MM.1S (cell line): ENCODE measurements at places on chromosomes 2 and 18.

- peak; percentile 37 for DNase-seq
- H3K36me3 ChIP-seq, result no peaks in the 10 kb centered on the region; the same call in 1 of the 2 replicates
- peaks cover 8% of the 10 kb centered on the region; the same call in 1 of the 2 replicates for H3K4me1 ChIP-seq
- H3K4me3 ChIP-seq, result no peak overlapping the region
- no peaks in the 10 kb centered on the region for H3K27me3 ChIP-seq
These were observed 49.8 kb downstream of the CAB39 start for GRCh38 chr2:230762317-230762896.

- no peak for DNase-seq
- H3K4me3 ChIP-seq, result no peak overlapping the region
- H3K27ac ChIP-seq, result no peak overlapping the region
- H3K4me1 ChIP-seq, result peaks cover 10% of the 10 kb centered on the region; the same call in 1 of the 2 replicates
- H3K27me3 ChIP-seq, result no peaks in the 10 kb centered on the region
These were observed 3.0 kb downstream of the LCLAT1 start for GRCh38 chr2:30450025-30450424.

DNA sequence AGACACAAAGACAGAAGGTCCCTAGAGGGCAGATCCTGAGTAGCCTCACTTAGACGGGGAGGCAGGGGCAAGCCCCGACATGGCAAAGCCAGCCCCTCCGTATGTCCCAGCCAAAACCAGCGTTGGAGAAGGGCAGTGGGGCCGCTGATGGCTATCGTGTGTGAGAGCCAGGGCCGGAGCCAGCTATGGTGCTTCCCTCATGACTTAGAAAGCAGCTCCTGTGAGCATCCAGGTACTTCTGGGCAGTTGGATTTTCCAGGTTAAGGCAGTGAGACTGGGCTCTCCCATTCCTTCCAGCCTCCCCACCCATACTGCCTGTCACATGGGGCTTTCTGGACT is 31.2 kb upstream of the ROCK2 start:
- no peaks in the 10 kb centered on the region for H3K36me3 ChIP-seq
- H3K4me1 ChIP-seq, result peaks cover 34% of the 10 kb centered on the region
- DNase-seq, result no peak
- no peak overlapping the region for H3K4me3 ChIP-seq
- no peaks in the 10 kb centered on the region for H3K27me3 ChIP-seq
- no peak overlapping the region for H3K27ac ChIP-seq

DNA sequence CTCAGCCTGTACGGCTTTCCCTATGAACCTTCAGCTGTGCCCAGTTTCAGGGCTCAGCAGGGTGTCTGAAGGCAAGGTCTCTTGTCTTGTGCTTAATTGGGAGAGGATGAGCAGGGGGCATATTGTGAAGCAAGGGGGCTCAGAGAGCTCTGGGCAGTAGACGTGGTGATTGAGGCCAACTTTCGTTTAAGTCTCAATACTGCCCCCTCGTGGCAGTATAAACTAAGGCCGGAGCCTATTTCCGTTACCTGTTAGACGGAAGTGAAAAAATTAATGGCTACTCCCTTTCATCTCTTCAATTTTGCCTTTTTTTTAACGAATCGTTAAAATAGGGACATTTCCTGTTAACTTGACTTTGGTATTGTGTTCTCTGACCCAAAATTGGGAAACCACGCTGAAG is 193.4 kb downstream of the TDRD15 start:
- no peaks in the 10 kb centered on the region for H3K4me1 ChIP-seq
- H3K27ac ChIP-seq, result no peak overlapping the region
- H3K4me3 ChIP-seq, result no peak overlapping the region
- no peaks in the 10 kb centered on the region for H3K27me3 ChIP-seq
- H3K36me3 ChIP-seq, result no peaks in the 10 kb centered on the region

GRCh38 chr2:196293751-196294515 is 122.6 kb upstream of the STK17B start:
- no peak overlapping the region for H3K4me3 ChIP-seq
- no peak for DNase-seq
- H3K4me1 ChIP-seq, result peaks cover 34% of the 10 kb centered on the region

- no peak for DNase-seq
- no peak overlapping the region for H3K4me3 ChIP-seq
- no peaks in the 10 kb centered on the region for H3K36me3 ChIP-seq
- H3K4me1 ChIP-seq, result no peaks in the 10 kb centered on the region
These were observed 47.9 kb upstream of the RAB12 start for GRCh38 chr18:8561123-8561910.

GRCh38 chr2:7428454-7429204 is 511.4 kb downstream of the RNF144A start:
- no peaks in the 10 kb centered on the region for H3K27me3 ChIP-seq
- no peaks in the 10 kb centered on the region for H3K4me1 ChIP-seq
- H3K4me3 ChIP-seq, result no peak overlapping the region
- no peak for DNase-seq

- no peaks in the 10 kb centered on the region for H3K36me3 ChIP-seq
- no peak overlapping the region for H3K27ac ChIP-seq
- no peak overlapping the region for H3K4me3 ChIP-seq
- H3K4me1 ChIP-seq, result no peaks in the 10 kb centered on the region
- DNase-seq, result no peak
These were observed 230.0 kb downstream of the ACTR3 start for GRCh38 chr2:114119862-114120261.

GRCh38 chr2:206520450-206520849 is 77.1 kb downstream of the ADAM23 start:
- no peak for DNase-seq
- H3K4me1 ChIP-seq, result peaks cover 15% of the 10 kb centered on the region
- no peak overlapping the region for H3K4me3 ChIP-seq

DNA sequence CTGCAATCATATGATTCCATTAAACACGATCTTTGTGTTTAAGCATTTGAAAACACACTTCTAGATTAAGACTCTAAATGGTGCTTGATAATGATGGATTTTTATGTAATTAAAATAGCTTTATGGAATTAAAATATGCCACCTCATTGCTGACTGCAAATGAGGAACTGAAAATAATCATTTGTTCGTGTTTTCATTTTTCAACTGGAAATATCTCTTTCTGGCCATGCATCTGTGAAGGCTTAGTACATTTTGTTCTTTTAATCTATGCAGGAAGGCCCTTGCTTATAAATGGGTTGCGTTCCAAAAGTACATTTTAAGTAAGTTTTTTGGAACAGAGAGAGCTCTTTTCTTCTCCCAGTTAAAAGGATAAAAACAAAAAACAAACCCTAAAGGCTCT is 125.5 kb downstream of the MC4R start:
- peaks cover 6% of the 10 kb centered on the region; the same call in 1 of the 2 replicates for H3K27me3 ChIP-seq
- H3K36me3 ChIP-seq, result no peaks in the 10 kb centered on the region
- peak; percentile 25 for DNase-seq
- H3K27ac ChIP-seq, result no peak overlapping the region

- no peaks in the 10 kb centered on the region for H3K4me1 ChIP-seq
- no peak overlapping the region for H3K4me3 ChIP-seq
- H3K27me3 ChIP-seq, result no peaks in the 10 kb centered on the region
- H3K27ac ChIP-seq, result no peak overlapping the region
- no peaks in the 10 kb centered on the region for H3K36me3 ChIP-seq
These were observed 148.8 kb downstream of the ACTR3 start for GRCh38 chr2:114038710-114039109.

DNA sequence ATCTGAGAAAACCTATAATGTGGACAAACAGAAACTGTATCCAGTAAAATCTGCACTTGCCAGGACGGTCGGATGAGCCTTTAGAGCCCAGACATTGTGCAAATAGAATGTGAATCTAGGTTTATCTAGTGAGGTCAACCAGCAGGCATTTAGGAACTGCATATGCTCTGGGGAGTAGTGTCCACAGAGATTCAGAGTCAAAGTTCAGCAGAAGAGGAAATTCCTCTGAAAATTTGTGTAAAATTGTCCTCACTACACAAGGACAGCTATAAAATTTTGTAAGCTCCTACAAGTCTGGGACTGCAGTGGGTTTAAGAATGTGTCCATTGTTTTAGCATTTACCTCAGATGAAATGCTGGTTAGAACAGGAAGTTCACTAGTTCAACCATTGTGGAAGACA is 9.8 kb upstream of the NDUFV2 start:
- peaks cover 18% of the 10 kb centered on the region for H3K4me1 ChIP-seq
- no peak overlapping the region for H3K4me3 ChIP-seq
- H3K36me3 ChIP-seq, result no peaks in the 10 kb centered on the region
- no peaks in the 10 kb centered on the region for H3K27me3 ChIP-seq

GRCh38 chr2:169776252-169776761 is 22.4 kb upstream of the SSB start:
- no peaks in the 10 kb centered on the region for H3K27me3 ChIP-seq
- H3K4me1 ChIP-seq, result no peaks in the 10 kb centered on the region
- no peak overlapping the region for H3K4me3 ChIP-seq
- H3K36me3 ChIP-seq, result no peaks in the 10 kb centered on the region

DNA sequence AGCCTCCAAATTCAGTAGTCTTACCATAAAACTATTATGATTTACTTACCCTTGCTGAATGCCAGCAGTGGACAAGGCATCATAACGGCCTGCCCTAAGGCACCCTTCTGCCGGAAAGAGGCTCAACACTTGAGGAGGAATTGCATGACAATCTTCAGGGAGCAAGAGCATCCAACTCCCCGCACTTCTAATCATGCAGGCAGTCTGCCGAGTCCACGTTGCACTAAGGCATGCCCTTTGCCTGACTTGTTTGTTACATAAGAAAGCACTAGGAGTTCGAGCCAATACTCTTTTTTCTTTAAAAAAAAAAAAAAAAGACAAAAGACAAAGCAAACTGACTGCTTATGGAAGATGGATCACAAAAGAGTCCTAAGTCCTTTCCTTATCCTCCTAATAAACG is 17.9 kb upstream of the SPTBN1 start:
- no peak for DNase-seq
- H3K36me3 ChIP-seq, result no peaks in the 10 kb centered on the region
- H3K4me1 ChIP-seq, result no peaks in the 10 kb centered on the region
- H3K27ac ChIP-seq, result no peak overlapping the region
- H3K27me3 ChIP-seq, result no peaks in the 10 kb centered on the region
